ENCODE measurements at places on chromosomes 4 and X. TPM values are rescaled to one million over a fixed set of nuclear protein-coding genes. Genes with fewer than 3 reads are reported as not detected.

GRCh38 chrX:113868177-113868576, 715.7 kb upstream of the HTR2C start:
- no peak for DNase-seq
- H3K36me3 ChIP-seq, result no peaks in the 10 kb centered on the region
- H3K4me3 ChIP-seq, result no peak overlapping the region
- no peak overlapping the region for H3K27ac ChIP-seq

- H3K4me1 ChIP-seq, result peaks cover 10% of the 10 kb centered on the region
- no peaks in the 10 kb centered on the region for H3K27me3 ChIP-seq
- no peak overlapping the region for H3K4me3 ChIP-seq
- H3K36me3 ChIP-seq, result peaks cover 40% of the 10 kb centered on the region
- no peak overlapping the region for H3K27ac ChIP-seq
These were observed 21.1 kb downstream of the KLHL5 start for GRCh38 chr4:39083164-39083563.

GRCh38 chr4:68272380-68272779, 26.9 kb upstream of the TMPRSS11B start:
- DNase-seq, result no peak
- H3K36me3 ChIP-seq, result no peaks in the 10 kb centered on the region
- no peak overlapping the region for H3K27ac ChIP-seq
- peaks cover 11% of the 10 kb centered on the region for H3K4me1 ChIP-seq
- no peak overlapping the region for H3K4me3 ChIP-seq

The PARM1 gene
- total RNA-seq, result not detected

DNA sequence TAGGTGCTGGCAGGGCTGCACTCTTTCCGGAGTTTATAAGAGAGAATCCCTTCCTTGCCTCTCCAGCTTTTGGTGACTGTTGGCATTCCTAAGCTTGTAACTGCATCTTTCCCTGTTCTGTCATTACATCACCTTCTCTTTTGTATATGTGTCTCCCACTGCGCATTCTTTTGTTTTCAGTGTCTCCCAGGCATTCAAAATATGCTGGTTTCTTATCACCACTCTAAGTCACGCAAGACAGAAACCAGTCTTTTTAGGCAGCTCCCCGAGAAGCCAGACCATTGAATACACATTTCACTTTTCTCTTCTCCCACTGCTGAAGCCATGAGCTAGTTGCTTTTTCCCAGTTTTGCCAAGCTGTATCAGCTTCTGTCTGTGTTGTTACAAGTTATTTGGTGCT, 71.0 kb downstream of the LAS1L start:
- H3K4me1 ChIP-seq, result no peaks in the 10 kb centered on the region

DNA sequence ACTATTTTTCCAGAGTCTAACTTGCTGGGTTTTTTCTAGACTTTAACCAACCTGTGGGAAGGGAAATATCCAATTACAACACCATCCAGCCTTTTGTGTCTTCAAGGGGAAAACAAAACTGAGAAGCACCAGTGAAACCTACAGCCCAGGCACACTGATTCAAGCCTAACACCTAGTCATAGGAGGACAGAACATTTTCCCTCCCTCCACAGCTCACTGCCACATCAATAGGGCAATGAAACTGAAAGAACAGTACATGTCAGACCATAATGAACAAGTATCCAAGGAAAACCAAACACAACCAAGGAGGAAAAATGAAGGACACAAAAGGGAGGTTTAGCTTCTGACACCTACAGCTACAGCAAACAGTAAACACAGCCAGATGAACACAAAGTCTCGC, 17.6 kb downstream of the MAGEA8 start:
- peaks cover 4% of the 10 kb centered on the region for H3K27me3 ChIP-seq
- H3K4me3 ChIP-seq, result no peak overlapping the region
- DNase-seq, result no peak
- H3K36me3 ChIP-seq, result no peaks in the 10 kb centered on the region
- H3K27ac ChIP-seq, result no peak overlapping the region
- H3K4me1 ChIP-seq, result peaks cover 2% of the 10 kb centered on the region

The MAGEB5 gene
- not detected for total RNA-seq

DNA sequence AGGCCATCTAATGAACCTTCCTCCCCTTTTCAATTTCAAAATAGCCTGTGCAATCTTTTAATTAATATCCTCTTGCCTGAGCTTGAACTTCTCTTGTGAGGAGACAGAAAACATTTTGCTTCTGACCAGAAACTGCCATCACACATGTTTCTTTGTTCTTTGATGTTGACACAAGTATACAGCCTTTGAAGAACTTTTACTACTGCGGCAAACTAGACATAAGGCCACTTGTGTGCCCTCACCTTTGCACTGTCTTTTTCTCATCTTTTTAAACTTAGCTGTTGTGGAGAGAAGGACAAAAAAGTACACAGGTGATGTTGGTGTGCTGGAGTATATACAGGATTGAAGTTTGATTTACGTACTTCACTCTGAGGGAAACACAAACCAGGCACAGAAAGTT, 116.3 kb upstream of the C1GALT1C1 start:
- no peaks in the 10 kb centered on the region for H3K27me3 ChIP-seq
- no peak overlapping the region for H3K27ac ChIP-seq
- H3K4me3 ChIP-seq, result no peak overlapping the region
- H3K4me1 ChIP-seq, result peaks cover 6% of the 10 kb centered on the region
- DNase-seq, result no peak

The TLR2 gene
- total RNA-seq, result 1.3 TPM

DNA sequence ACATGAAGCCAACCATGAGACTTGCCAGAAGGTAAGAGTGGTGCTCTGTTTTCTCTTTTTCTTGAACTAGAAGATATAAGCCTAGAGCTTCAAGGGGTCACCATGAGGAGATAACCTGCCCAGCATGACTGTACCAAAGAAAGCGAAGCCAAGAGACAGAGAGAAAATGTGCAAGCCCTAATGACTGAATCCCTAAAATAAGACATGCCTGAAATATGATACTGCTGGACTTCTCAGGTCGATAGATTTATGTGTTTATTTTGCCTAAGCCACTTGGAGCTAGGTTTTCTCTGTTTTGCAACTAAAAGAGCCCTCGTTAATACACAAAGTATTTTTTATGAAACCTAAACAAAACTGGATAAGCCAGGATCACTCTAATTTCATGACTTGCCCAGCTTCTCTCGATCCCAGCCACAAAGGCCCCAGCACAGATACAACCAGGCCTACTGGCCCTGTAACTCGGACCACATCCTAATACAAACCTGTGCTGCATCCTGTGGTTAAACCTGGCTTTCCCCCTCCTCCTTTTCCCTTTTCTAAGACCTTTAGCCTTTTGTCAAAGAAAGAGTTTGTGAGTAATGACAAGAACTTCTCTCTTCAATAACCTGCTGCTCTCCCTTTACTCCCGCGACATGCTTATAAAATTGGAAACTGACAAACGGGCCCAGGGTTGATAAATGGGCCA, 185.8 kb downstream of the APBB2 start:
- no peak for DNase-seq
- no peak overlapping the region for H3K4me3 ChIP-seq
- H3K27ac ChIP-seq, result no peak overlapping the region
- peaks cover 5% of the 10 kb centered on the region for H3K36me3 ChIP-seq
- no peaks in the 10 kb centered on the region for H3K4me1 ChIP-seq

DNA sequence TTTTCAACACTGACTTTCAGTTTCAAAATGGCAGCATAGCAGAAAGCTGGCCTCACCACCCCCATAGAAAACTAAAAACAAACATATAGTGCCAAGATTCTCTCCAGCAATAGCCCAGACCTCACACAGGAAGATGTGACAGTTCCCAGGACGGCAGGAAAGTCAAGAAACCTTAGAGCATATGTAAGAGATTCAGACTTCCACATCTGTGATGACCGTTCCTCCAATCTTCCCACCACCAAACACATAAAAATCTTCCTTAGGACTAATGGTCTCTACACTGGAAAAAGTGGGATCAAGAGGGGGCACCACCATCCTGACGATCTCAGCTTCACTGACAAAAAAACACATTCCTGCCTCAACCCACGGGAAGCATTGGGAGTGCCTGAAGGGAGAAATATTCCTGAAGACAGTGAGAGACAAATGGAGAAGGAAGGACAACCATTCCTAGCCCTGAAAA, 134.1 kb upstream of the CPXCR1 start:
- H3K36me3 ChIP-seq, result no peaks in the 10 kb centered on the region
- no peak overlapping the region for H3K27ac ChIP-seq
- no peak for DNase-seq
- no peaks in the 10 kb centered on the region for H3K27me3 ChIP-seq
- no peak overlapping the region for H3K4me3 ChIP-seq

- H3K4me3 ChIP-seq, result no peak overlapping the region
- no peaks in the 10 kb centered on the region for H3K27me3 ChIP-seq
- DNase-seq, result no peak
- no peaks in the 10 kb centered on the region for H3K36me3 ChIP-seq
- H3K27ac ChIP-seq, result no peak overlapping the region
These were observed 93.4 kb downstream of the TENT5D start for GRCh38 chrX:80513625-80514024.

- H3K27me3 ChIP-seq, result peaks cover 23% of the 10 kb centered on the region
- no peak for DNase-seq
- no peak overlapping the region for H3K4me3 ChIP-seq
- H3K36me3 ChIP-seq, result no peaks in the 10 kb centered on the region
- H3K4me1 ChIP-seq, result peaks cover 2% of the 10 kb centered on the region
- H3K27ac ChIP-seq, result no peak overlapping the region
These were observed 4.9 kb downstream of the CXCL2 start for GRCh38 chr4:74093981-74094623.

The TMEM47 gene
- not detected for total RNA-seq

GRCh38 chr4:85824166-85824945, 349.4 kb downstream of the ARHGAP24 start:
- H3K4me1 ChIP-seq, result no peaks in the 10 kb centered on the region
- no peak overlapping the region for H3K4me3 ChIP-seq
- H3K36me3 ChIP-seq, result no peaks in the 10 kb centered on the region
- H3K27me3 ChIP-seq, result no peaks in the 10 kb centered on the region
- H3K27ac ChIP-seq, result no peak overlapping the region

- peaks cover 77% of the 10 kb centered on the region for H3K4me1 ChIP-seq
- no peaks in the 10 kb centered on the region for H3K27me3 ChIP-seq
- H3K36me3 ChIP-seq, result peaks cover 29% of the 10 kb centered on the region
- no peak overlapping the region for H3K4me3 ChIP-seq
- no peak for DNase-seq
These were observed 114.2 kb upstream of the MAP3K15 start for GRCh38 chrX:19629541-19629940.
